ENCODE measurements at places on chromosomes 2 and 18. TPM values are rescaled to one million over a fixed set of nuclear protein-coding genes. Genes with fewer than 3 reads are reported as not detected.

DNA sequence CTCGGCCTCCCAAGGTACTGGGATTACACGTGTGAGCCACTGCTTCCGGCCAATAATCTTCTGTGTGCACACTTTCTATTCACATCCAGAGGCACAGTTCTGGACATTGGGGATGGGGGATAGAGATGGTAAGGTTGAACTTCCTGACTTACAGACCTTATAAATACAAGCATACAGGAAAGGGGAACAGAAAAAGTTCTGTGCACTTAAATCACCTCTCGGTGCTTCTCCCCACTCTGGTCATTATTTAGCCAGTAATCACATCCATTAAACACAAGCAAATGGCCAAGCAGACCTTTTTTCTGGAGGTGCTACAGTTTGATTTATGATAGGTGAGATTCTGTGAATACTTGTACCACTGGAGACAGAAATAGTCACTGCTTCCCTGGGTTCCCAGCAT is 110.6 kb downstream of the CRIM1 start:
- no peak for DNase-seq

DNA sequence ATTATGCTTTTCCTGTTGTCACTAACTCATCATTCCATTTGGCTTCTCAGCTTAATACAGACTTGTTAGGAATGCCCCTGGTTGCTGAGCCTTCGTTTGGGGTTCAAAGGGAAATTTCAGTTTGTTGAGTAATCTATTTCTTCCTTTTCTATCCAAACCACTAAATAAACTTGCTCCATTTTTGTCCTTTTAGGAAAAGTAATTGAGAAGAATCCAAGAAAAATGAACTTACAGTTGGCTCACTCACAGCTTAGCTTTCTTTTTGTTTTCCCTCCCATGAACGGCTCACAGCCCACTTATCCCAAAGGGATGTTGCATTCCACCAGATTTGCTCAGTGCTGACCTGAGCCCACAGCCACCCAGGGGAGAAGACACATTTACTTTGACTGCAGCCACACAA is 73.9 kb downstream of the SOX11 start:
- DNase-seq = no peak

- DNase-seq = no peak
These were observed 309.5 kb downstream of the ALK start for GRCh38 chr2:29611850-29612249.

DNA sequence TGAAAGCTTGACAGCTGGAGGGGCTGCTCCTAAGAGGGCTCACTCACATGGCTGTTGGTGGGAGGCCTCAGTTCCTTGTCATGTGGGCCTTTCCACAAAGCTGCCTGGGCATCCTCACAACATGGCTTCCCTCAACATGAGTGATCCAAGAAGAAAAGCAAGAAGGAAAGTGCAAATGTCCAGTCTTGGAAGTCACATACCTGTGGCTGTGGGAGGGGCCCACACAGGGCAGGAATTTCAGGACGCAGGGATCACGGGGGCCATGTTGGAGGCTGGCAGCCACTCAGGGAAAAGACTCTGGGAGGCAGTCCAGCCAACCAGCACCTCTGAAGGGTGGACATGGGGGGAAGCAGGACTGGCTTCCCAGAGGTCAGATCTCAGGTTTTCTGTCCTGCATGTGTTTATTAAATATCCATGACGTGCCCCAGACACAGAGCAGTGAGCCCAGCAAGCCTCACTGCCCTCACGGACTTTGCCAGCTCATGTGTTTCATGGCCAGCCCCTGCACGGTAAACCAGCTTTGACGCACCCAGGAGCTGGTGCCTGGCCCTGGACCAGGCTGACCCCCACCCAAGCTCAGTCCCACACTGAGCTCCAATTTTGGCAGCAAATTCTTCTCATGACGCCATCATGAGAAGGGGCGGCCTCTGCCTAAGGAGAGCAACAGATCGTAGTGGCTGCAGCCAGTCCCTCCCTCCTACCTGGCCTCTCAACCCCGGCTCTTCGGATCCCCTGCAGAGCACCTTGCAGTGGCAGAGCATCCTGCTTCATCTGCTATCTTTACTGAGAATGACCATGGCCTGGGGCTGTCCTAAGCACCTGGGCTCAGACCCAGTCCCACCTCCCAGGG is 34.7 kb upstream of the GPR17 start:
- no peak for DNase-seq

- DNase-seq = peak; percentile 87
These were observed 74.2 kb downstream of the CD8B2 start for GRCh38 chr2:106561356-106561755.

- no peak for DNase-seq
These were observed 798.9 kb upstream of the PIK3C3 start for GRCh38 chr18:41155910-41156851.

DNA sequence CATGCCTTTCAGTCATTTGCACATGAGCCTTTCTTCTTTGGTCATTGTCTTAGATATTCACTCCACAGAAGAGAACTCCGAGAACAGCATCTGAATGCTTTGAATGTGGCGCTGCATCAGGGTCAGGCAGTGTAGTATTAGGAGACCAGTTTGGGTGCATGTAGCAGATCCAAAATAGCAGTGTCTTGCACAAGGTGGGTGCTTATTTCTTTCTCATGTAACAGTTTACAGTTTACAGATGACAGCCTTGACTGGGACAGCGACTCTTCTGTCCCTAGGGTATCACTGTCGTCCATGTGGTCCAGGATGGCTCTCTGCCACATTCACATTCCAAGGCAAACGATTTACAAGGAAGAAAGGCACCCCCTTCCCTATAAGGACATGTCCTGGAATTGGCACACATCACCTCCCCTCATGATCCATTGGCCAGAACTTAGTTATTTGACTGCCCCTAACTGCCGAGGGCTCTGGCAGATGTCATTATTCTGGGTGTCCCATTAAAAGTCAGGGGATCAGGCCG is 101.0 kb downstream of the STPG4 start:
- no peak for DNase-seq

DNA sequence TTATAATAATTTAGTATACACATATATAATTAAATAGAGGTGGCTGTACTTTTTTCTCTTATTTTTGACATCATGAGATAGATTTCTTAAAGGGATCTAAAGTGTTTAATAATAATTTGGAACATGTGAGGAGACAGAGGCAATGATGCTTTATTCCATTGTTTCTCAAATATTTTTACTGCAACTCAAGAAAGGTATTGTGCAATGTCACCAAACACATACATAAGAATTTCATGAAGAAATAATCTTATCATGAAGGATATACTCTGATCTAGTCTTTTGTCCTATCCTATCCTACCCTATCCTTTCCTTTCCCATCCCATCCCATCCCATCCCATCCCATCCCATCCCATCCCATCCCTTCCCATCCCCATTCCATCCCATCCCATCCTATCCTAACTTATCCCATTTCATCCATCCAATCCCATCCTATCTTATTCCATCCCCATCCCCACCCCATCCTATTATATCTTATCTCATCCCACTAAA is 232.1 kb upstream of the SMIM21 start:
- DNase-seq = no peak

DNA sequence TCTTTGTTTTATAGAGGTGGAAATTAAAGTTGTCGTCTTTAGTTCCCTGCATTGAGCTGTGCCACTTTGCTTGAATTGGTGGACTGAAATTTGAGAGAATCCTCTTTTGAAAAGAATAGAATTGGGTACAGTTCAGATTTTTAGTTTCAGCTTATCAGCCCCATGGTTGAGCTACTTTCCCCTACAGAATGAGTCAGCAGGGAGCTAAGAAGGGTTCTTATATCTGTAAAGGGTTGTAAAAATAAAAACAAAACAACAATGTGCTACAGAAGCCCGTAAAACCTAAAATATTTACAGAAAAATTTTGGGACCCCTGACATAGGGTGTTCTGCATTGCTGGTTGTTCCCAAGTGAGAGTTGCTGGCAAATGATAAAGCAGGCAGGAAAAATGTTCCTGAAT is 12.6 kb downstream of the SLC20A1 start:
- DNase-seq = no peak

GRCh38 chr18:76822506-76823160 is at the start of gene ZNF236:
TSS of gene ZNF236 (plus strand) at chr18:76822557. CDS start at chr18:76822608, 51 bp downstream.
- DNase-seq = peak; percentile 58

DNA sequence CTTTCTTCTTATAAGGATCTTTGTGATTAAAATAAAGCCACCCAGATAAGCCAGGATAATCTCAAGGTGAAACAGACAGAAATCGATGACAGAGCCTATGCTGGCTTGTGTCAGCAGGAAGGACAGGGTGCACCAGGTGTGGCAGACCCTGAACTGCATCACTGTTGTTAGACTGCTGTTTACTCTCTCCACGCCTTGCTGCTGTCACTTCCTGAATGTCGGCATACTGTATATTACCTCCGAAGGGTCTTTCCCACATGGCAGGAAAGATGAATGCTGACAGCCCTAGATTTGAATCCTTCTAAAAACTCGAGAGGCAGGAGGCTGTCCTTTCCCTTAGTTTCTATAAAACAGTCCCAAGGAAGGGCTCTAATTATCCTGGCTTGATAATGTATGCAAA is 18.9 kb upstream of the TMEM163 start:
- no peak for DNase-seq

DNA sequence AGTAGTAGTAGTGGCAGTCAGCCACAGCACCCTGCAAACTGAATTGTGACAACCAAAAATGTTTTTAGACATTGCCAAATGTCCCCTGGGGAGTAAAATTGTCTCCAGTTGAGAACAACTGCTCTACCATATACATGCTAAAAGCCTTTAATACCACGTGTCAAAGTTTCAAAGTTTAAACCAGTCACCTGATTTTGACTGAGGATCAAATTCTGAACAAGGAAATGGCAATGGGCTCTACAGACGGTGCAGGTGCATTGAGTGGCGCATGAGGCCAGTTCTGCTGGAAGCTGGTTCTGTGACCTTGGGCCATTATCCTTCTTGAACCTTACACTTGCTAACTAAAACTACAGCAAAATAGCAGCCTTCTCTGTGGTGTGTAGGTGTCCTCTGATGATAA is 85.0 kb downstream of the LIPG start:
- DNase-seq = no peak

DNA sequence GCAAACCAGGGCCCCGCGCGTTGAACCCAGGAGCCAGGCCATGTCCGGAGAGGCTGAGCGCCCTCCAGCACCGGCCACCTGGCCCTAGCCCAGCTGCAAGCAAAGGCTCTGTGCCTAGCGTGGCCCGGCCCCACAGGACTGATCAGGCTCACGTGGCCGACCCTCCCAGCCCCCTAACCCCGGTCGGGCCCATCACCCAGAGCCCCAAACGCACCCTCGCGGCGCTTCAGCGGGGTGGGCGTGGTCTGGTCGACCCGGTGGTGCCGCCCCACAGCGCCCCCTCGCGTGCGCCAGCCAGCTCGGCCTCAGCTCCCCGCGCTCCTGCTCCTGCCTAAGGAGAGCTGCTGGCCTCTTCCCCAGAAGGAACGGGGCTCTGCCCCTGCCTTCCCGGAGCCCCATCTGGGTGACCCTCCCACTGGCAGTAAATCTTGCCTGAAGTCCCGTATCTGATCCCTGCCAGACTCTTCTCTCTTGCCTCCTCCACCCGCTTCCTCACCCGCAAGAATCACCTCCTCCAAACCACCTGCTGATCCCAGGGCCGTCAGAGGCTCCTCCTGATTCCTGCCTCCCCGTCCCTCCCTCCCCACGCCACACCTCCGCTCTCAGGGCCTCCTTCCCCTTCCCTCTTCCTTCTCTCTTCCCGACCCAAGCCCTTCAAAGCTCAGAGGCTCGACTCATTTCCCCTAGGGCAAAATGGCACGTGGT is 12.3 kb upstream of the TEX51 start:
- no peak for DNase-seq

DNA sequence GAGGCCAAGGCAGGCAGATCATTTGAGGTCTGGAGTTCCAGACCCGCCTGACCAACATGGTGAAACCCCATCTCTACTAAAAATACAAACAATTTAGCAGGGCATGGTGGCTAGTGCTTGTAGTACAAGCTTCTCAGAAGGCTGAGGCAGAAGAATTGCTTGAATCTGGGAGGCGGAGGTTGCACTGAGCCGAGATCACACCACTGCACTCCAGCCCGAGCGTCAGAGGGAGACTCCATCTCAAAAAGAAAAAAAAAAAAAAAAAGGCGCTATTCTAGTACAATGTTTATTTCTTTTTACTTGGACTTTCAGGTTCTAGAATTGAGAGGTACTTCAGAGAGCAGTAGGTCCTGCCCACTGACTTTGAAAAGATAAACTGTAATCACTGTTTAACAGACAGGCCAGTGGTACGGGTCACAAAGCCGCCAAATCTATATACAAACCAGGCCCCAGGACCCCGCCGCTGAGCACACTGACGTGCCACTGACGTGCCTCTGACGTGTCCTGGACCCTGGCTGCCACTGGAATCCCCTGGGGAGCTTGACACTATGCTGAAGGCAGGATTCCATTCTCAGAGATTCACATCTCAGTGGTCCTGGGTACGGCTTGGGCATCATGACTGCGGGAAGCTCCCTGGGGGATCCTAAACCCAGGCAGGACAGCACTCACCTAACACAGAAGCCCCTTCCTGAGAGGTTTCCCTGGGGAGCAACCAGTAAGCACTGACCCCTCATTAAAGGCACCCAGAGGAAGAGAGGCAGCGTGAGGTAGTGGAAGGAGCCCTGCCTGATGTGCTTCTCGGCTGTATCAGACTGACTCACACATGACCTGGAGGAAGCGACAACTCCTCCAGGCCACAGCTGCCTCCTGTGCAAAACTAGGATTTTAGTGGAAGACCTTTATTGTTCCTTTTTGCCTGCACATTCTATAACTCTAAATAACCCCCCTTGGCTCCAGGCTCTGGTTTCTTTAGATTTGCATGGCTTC is 197.8 kb upstream of the MEIS1 start:
- DNase-seq = no peak

GRCh38 chr18:50620319-50620718 is 60.4 kb downstream of the MAPK4 start:
- DNase-seq = peak; percentile 52

GRCh38 chr2:222627764-222628163 is 28.1 kb downstream of the FARSB start:
- no peak for DNase-seq

DNA sequence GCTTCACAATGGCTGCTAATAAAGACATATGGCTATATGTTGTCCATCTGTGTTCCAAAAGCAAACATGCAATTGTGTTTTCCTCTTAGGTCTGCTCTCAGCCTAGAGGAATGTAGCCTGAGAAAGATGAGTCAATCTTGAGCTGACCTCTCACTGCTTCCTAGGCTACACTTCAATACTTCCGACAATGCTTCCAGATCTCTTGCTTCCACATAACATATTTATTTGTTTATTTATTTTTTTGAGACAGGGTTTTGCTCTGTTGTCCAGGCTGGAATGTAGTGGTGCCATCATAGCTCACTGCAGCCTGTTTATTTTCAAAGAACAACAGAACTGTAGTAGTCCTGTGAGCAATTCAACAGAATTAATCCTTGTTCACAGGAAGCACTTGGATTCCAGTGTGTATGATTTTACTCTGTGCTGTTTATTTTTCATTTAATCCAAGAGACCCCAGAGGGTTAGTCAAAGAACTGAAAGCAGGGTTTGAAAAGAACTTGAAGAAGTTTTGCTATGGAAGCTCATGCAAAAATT is 437.9 kb downstream of the TXNL1 start:
- no peak for DNase-seq

GRCh38 chr2:157677941-157678340 is 49.3 kb upstream of the ACVR1C start:
- DNase-seq = no peak

KCNS3 gene
- total RNA-seq = 17.4 TPM

CRYGC gene
- not detected for total RNA-seq

UPP2 gene
- not detected for total RNA-seq

NOSTRIN gene
- 56.1 TPM for total RNA-seq

ERFE gene
- not detected for total RNA-seq

C2orf80 gene
- not detected for total RNA-seq

MYCN gene
- 3.5 TPM for total RNA-seq

DSG1 gene
- total RNA-seq = 0.32 TPM

WDCP gene
- 6.3 TPM for total RNA-seq

C1GALT1C1L gene
- total RNA-seq = 0.91 TPM

OSBPL6 gene
- 10.8 TPM for total RNA-seq

KLHL30 gene
- 1.9 TPM for total RNA-seq

PPP1R1C gene
- 9.1 TPM for total RNA-seq

Data from prostate gland (tissue), 2 donors.